ENCODE measurements at places on chromosomes 1 and 21.
A peak's percentile ranks its signal among the peaks of the same experiment; 100 is the strongest.

DNA sequence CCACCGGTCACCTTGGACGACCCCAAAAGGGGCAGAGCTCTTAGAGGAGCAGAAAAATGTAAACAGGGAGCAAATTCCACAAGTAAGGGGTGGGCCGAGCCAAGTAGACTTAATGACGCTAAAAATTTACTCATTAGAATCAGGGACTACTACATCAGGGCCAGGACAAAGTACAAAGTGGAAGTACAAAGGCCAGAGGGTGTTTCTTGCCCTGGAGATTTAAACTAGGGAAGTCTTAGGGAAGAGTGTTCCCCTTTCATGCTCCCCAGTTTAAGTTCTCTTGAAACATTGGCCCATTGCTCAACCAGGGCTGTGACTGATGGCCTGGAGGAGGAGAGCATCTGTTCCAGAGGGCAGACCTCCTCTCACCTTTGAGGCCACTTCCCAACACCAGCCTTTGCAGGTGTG, 48.6 kb downstream of the BACH1 start:
- DNase-seq, result no peak

GRCh38 chr1:68791800-68792199, 294.9 kb upstream of the DEPDC1 start:
- DNase-seq, result no peak

DNA sequence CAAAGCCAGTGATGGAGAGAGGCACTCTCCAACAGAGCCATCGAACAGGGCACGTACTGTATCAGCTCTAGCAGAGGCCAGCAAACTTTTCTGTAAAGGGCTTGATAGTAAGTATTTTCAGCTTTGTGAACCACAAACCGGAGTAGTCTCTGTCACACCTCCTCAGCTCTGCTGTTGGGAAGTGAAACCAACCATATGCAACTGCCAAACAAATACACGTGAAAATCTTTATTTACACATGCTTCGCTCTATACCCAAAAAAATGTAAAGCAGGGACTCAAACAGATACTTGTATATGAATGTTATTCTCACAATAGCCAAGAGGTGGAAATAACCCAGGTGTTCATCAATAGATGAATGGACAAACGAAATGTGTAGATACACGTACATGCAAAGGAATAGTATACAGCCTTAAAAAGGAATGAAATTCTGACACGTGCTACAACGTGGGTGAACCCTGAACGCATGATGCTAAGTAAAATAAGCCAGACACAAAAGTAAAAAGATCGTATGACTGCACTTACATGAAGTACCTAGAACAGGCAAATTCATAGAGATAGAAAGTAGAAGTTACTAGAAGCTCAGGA, 39.0 kb downstream of the SETD4 start:
- no peak for DNase-seq

DNA sequence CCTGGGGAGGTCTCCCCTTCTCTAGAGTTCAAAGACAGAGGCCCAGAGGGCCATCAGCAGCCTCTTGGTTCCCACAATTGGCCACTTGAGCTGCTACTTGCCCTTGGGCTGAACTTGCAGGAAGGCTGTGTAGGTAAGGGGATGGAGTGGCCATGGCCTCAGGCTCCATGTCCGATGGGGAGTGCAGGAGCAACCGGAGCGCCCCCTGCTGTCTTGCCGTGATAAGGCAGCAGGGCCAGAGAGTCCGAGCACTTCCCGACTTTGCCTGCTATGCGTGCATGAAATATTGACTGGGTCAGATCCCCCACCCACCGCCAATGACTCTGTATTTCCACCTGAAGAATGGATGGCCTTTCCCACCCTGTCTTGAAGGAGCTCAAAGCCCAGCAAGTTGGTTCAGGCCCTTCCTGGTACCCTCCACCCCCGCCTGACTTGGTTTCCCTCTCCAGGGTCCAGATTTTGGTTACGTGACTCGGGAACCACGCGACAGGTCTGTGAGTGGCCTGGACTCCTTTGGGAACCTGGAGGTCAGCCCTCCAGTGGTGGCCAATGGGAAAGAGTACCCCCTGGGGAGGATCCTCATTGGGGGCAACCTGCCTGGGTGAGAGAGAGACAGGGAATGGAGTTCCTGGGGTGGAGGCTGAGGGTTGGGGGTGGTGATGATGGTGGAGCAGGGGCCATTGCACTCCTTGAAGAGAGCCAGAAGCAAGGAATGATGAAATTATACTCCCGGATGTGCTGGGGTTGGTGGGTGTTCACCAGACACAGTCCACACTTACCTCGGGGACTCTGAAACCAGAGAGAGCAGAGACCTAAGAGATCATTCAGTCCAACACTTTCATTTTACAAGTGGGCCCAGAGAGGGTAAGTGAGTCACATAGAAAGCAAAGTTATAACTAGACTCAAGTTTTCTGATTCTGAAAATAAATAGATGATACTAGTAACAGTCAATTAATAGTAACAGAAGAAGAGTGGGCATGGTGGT, 25.6 kb downstream of the PADI3 start:
- peak; percentile 62 for DNase-seq

DNA sequence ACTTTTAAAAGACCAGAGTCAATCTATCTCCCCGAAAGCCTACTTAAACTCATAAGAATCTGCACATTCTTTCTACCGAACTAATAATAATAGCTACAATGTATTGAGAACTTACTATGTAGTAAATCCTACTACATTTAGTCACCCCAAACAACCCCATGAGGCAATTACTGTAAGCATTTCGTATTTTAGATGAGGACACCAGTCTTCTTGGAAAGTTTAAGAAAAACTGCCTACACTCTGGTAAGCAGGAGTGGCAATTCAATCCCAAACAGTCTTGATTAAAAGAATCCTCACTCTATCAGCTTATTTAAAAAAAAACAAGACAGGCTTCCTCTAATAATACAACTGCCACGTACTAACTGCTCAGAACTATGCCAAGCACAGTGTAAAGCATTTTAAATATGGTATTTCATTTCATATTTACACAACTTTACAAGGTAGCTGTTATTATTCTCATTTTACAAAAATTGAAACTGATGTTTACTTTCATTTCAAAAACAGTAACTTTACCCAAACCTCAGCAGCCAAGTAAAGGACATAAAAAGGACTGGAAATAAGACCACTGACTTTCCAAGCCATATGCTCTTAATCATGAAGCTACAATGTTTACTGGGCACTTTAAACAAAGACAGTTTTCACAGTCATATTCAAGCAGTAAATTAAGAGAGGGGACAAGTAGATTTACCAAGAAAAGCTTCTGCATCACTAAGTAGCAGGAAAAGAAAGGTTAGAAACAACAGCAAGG, 13.9 kb downstream of the ARID4B start:
- no peak for DNase-seq

DNA sequence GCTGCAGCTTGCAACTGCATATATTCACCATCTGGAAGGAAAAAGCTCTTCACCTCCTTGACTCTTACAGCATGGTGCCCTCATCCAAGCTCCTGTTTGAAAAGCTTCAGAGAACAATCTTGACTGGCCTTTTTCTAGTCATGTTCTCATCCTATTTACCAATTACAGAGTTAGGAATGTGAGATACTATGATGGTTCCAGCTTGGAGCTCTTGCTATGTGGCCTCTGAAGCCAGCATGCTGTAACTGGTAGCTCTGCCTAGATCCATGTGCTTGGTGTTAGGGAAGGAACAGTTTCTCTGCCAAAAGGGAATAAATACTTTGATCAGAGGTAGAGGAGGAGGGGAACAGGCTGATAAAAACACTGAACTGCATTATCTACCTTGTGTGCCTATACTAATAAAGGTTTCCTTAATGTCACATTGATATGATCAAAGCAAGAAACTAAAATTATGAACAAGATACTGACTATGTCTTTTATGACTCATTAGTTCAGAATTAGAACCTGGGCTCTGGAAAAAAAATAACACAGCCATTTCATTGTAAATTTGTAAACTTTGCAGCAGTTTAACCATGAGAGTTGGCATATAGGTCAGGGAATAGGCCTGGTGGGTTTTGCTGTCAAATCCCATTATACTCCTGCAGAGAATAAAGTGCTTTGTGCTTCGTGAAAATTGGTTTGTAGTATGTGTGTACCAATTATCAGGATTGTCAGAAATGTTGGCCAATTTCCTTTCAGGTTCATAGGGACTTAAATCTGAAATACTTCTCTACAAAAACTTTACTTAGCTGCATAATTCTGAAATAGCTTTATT, 92.7 kb downstream of the LEPR start:
- DNase-seq, result no peak

GRCh38 chr1:210418863-210419650, 90.4 kb downstream of the HHAT start:
- DNase-seq, result no peak

DNA sequence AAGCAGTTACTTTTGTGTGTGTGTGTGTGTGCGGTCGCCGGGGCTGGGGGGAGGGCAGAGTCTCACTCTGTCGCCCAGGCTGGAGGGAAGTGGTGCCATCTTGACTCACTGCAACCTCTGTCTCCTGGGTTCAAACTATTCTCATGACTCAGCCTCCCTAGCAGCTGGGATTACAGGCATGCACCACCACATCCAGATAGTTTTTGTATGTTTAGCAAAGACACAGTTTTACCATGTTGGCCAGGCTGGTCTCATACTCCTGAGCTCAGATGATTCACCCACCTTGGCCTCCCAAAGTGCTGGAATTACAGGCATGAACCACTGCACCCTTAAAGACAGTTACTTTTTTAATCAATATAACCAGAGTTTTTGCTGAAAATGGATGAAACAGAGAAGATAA, 207.0 kb downstream of the PTPRC start:
- DNase-seq, result no peak

DNA sequence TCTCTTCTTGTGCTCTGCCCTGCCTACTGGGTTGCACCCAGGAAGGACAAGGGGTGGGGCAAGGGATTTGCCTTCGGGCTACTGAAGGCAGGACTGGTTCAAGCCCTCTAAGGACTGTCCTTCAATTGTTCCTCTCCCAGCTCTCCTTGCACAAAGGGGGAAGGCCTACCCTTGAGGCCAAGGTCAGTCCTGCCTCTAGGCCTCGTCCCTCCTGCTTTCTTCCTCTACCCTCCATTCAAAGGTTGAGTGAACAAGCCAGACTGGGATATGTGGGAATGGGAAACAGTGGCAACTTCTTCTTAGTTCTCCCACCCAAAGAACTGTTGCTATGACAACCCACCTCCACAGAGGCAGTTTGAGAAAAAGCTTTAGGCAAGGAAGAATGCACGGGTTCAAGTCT, 2.7 kb downstream of the LURAP1 start:
- DNase-seq, result no peak

DNA sequence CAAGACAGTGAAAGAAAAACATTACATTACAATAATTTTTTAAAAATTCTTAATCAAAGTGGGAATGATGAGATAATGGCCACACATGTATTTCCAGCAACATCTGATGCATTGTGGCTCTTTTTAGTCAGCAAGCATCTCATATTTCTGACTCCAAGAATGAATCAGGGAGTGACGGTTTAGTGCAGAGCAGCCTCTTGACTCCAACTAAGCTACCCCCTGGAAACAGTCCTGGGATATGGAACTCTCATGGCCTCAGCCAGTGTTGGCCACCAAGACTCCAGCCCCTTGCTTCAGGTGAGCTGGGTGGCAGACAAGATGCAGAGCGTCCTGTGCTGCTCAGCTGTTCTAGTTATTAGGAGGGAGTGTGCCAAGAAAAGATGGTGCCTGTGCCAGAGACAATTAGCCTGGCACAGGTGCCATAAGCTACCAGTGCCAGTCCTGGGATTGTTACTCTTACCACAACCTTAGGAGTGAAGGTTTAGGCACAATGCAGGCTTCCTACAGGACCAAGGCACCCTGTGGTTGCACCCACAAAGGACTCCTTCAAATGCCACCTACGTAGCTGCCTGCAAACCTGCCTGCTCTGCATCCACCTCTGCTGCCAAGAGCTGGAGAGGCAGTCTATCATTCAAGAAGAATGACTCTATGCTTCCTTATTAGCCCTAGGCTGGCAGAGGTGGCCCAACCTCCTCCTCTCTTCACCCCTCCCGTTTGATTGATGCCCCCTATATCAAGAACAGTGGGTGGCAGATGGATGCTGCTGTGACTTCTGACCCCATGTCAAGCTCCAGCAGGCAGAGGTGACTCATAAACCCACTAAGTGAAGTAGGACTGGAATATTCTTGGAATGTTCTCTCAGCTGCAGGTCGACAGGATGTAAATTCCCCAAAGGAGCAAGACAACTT, 6.0 kb upstream of the SEC16B start:
- no peak for DNase-seq

- no peak for DNase-seq
Measured at GRCh38 chr1:220943319-220943996, 64.2 kb downstream of the HLX start.

DNA sequence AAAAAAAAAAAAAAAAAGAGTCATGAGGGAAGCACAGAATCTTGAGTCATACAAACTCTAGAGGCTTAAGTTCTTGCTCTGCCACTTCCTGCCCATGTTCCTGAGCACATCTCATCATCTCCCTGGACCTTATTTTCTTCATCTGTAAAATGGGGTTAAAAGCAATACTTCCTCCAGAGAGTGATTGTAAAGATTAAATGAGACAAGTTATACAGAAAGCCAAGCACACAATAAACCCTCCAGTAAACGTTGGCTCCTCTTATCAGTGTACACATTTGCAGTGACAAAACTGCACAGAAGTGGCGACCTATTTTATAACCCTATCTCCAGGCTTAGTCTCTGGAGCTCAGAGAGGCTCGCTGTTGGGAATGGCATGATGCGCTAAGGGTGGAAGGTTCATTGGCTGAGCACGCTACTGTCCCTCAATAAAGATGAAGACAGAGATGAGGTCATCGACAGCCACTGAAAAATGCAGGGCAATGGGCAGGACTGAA, 82.1 kb downstream of the RRAGC start:
- no peak for DNase-seq
